ENCODE measurements at places on chromosomes 2 and 18.

- H3K4me3 ChIP-seq: no peak overlapping the region
- H3K27me3 ChIP-seq: no peaks in the 10 kb centered on the region
- no peaks in the 10 kb centered on the region for H3K36me3 ChIP-seq
Measured at GRCh38 chr2:72984172-72984671, 66.9 kb downstream of the EMX1 start.

DNA sequence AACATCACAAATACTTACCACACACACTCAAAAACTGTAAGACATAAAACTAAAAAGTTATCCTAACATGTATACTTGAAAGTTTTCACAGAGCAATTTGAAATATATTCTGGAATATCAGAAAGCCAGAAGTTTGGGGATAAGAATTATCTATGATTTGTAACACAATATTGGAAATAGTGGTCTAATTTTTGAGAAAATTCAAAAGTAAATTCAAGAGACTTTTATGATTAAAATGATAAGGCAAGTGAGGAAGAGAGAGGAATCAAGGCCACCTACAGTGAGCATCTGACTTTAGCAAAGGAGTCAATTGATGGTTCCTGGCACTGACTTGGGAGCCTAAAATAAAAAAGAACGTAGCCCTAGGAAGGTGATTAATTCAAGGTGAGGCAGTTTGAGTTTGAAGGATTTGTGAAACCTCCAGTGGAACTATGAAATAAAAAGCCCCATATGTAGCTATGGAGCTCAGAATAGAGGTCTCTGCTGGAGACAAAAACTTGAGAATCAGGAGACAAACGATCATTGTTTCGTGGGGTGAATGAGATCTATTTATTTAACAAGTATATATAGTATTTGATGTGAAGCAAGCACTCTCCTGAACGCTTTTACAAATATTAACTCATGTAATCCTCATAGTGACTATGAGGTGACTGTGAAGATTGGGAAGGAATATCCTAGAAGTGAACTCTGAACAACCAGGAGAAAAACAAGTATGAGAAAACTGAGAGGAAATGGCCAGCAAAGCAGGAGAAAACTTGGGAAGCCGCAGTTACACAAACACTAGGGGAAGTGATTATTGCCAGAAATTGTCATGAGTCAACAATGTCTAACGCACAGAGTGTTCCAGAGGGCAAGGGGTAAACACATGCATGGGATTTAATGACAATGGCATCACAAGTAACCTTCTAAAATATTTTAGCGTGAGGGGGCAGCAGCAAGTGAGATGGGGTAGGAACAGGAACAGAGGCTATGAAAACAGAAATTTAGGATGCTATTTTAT is 12.8 kb downstream of the TFPI start:
- peak overlapping the region; percentile 4 for H3K27ac ChIP-seq
- H3K27me3 ChIP-seq: no peaks in the 10 kb centered on the region
- H3K4me1 ChIP-seq: no peaks in the 10 kb centered on the region
- H3K4me3 ChIP-seq: no peak overlapping the region

DNA sequence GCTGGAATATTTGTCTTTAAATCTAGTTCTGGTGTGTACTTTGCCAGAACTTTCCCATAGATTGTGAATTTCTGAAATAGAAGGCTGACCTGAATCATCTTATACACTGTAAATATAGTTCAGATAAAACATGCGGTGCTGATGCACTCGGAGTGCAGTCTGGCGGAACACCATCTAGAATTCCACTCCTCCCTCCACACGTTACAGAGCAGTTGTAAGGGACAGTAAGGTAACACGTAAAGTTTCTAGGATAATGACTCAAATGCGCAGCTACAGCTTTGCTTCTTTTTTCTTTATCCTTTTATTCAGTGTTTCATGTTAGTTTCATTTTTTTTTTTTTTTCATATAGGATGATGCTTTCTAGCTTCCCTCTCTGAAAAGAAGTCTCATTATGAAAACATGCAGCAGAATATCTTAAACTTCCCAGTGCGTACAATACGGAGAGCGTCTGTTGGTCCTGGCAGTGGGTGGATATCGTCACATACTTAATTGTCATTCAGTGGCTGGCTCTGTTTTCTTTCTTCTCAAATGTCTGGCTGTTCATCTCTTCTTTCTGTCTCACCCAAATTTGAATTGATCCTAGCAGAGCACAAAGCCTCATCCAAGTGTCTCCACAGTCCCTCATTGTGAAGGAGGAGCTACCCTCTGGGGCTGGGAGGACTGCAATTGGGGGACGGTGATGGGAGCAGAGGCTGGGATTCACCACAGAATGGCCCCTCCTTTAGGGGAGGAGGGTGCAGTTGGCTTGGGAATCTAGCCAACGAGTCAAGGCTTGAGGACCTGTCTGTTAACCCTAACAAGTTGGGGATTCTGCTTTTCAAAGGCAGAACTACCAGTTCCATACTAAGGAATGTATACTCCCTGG is 138.8 kb downstream of the MYT1L start:
- no peak overlapping the region for H3K4me3 ChIP-seq
- H3K27me3 ChIP-seq: no peaks in the 10 kb centered on the region
- H3K27ac ChIP-seq: no peak overlapping the region
- no peak for DNase-seq
- H3K36me3 ChIP-seq: no peaks in the 10 kb centered on the region
- no peaks in the 10 kb centered on the region for H3K4me1 ChIP-seq

GRCh38 chr18:41828137-41828536 is 126.9 kb upstream of the PIK3C3 start:
- no peak for DNase-seq
- H3K4me3 ChIP-seq: no peak overlapping the region
- no peaks in the 10 kb centered on the region for H3K36me3 ChIP-seq
- no peaks in the 10 kb centered on the region for H3K4me1 ChIP-seq

- H3K27ac ChIP-seq: peak within 1 kb of the TSS; percentile 43
- H3K36me3 ChIP-seq: no peaks in the 10 kb centered on the region
- no peaks in the 10 kb centered on the region for H3K27me3 ChIP-seq
- no peak within 1 kb of the TSS for H3K4me3 ChIP-seq
- DNase-seq: no peak
Measured at GRCh38 chr18:34709750-34710441, at the start of gene DTNA. Gene DTNA (plus strand): TSS chr18:34710298. CDS start chr18:34755977, 45,679 bp downstream.
